ENCODE measurements at places on chromosomes 4 and X.
A peak's percentile ranks its signal among the peaks of the same experiment; 100 is the strongest.

DNA sequence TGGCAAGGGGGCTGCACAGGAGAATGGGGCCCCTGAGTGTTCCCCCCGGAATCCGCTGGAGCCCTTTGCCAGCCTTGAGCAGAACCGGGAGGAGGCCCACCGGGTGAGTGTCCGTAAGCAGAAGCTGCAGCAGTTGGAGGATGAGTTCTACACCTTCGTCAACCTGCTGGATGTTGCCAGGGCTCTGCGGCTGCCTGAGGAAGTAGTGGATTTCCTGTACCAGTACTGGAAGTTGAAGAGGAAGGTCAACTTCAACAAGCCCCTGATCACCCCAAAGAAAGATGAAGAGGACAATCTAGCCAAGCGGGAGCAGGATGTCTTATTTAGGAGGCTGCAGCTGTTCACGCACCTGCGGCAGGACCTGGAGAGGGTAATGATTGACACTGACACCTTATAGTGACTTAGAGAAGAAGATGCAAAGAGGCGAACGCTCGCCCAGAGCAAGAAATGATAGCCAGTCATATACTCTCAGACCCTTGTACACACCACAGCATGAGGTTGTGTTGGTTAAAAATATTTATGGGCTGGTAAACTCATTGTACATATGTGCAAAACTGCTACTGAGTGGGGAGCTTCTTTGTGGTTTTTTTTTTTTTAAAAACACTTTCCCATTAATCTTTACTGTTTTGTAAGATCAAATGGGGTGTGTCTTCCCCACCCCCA, 52.5 kb downstream of the JADE1 start:
- DNase-seq = no peak

GRCh38 chr4:98728433-98728832, 70.0 kb upstream of the TSPAN5 start:
- DNase-seq = no peak

GRCh38 chr4:40710484-40711254, 39.1 kb upstream of the NSUN7 start:
- no peak for DNase-seq

GRCh38 chrX:110671068-110671803, 124.4 kb downstream of the CHRDL1 start:
- DNase-seq = no peak

DNA sequence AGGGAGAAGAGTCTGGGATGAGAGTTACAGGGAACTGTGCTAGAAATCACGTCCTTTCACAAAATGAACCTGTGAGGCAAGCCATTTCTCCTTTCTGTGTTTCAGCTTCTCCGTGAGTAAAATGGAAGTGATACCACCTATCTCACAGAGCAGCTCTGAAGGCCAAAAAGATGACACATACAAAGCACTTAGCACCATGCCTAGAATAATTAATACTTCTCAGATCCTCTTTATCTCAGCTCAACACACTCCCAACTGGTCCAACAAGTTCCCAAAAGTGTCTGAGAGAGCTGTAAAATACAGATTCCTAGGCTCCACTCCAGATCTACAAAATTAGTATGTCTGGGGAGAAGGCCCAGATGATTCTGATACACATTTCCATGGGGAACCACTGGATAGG, 38.3 kb downstream of the LHFPL1 start:
- DNase-seq = no peak

- DNase-seq = no peak
Measured at GRCh38 chr4:74555843-74556242, 110.9 kb downstream of the AREG start.

DNA sequence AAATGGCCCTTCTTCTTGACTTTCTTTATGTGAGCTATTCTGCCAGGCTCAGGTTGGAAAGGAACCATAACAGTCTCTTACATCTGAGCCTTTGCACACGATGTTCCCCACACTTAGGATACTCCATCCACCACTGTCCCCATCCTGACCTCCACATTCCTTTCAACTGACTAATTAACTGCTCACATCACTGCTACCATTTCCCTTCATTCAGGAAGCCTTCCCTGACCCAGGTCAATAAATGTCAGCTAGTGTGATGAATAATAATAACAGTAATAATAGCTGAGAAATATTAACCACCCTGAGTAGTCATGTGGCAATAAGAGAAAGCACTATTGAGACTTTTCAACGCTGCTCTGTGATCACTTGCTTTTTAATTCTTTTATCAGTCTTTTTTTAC, 291.7 kb downstream of the KCNIP4 start:
- no peak for DNase-seq

DNA sequence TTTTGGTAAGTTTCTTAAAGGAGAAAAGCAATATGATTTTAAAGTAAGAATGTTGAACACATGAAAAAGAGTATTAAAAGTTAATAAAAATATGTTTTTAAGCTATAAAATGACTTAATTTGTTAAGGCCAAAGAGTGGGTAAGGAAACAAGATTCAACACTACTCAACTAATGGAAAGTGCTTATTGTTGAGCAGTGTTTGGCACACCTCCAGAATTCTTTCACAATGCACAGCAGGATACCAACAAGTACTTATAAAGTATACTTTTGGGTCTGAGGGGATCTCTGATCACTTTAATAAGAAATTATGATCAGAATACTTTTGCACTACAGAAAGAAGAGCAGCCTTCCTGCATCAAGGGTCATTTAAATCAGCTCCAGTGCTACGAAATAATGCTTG, 5.9 kb downstream of the LAMP2 start:
- DNase-seq = no peak

DNA sequence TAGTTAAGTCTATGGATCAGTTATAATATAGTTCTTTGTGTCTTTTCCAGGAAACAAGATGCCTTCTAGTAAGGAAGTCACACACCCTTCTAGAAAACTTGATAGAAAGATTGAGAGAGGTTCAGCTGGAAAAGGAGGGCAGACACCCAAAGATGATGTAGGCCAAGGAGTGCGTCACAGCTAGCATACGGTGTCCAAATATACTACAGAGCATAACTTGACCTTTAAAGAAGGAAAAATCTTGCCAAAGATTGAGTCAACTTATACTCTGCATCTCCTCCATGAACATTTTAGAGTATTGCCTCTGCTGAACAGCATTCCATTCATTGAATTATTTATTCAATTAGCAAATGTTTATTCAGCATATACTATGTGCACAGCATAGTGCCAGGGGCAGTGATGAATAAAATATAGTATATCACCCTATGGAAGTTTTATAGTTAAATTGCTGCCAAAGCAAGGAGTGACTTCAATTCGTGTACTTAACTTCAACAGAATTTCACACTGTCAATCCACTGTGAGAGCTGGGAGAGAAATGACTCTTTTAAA, 51.9 kb upstream of the SLC6A14 start:
- no peak for DNase-seq

GRCh38 chr4:56400560-56400959, 13.3 kb upstream of the AASDH start:
- no peak for DNase-seq

DNA sequence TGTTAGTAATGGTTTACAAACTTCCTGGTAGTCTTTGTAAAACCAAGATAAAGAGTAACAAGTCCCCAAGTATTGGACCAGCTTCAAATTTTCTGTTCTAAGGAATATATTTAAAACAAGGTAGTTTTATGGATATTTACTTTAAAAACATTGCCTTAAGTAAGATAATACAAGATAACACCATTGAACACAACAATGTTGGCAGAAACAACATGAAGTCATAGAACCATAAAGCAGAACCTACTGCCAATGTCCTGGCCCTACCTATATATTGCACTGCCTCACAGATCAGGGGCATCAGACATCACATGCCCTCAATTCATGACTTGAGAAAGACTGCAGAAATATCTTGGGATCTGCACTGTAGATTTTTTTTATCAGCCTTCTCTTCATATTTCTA, 1176.2 kb downstream of the PCDH7 start:
- DNase-seq = no peak

GRCh38 chrX:109623997-109624396, 975 bp downstream of the KCNE5 start:
- no peak for DNase-seq

DNA sequence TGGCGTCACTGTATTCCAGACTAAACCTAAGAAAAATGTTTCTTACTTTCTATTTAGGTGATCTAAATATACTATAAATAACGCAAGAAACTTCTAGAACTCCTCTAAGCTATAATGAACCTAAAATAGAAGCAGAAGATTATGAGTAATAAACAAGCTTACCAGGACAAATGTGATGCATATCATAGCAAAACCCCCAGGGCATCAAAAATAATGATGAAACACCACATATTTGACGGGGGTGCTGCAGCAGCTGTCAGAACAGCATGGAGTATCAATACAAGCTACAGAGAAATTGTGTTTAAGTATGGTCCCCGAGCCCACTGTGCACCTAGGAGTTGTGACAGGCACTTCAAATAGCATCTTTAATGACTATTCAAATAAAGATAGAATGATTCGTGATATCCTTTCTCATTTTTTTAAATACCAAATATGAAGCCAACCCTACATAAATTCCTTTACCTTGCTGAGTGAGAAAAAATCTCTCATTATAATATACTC, 337.3 kb downstream of the CENPC start:
- DNase-seq = no peak

DNA sequence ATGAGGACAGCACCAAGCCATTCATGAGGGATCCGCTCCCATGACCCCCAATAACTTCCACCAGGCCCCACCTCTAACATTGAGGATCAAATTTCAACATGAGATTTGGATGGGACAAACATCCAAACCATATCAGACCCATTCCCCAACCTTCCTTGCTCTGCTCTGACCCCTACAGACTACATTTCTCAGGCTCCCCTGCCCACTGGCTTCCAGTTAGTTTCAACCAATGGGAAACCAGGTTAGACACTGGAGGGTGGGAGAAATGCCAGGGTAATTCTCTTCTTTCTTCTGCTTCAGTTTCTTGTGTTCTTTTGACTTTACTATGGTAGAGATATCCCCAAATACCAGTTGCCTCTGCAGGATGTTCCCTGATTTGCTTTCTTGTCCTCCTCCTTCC, 125.7 kb downstream of the CLCN4 start:
- DNase-seq = no peak

- DNase-seq = no peak
Measured at GRCh38 chr4:99310389-99310788, 10.8 kb downstream of the ADH1B start.

DNA sequence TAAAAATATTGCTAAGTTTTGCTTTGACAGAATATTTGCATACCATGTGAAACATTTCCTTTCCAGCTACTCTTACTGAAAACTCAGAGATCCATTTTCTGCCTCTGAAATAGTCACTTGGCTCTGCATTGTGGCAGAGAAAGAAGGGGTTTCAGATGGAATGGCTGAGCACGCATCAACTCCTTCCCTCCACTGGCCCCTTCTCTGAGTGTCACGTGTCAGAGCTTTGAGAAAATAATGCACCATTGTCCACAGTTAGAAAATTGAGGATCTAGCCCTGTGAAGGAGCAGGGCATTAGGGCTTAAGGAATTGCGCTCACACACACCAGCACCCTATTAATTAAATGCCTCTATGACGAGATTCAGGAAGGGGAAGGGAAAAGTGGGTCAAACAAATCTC, 78.8 kb upstream of the FAT4 start:
- no peak for DNase-seq

DNA sequence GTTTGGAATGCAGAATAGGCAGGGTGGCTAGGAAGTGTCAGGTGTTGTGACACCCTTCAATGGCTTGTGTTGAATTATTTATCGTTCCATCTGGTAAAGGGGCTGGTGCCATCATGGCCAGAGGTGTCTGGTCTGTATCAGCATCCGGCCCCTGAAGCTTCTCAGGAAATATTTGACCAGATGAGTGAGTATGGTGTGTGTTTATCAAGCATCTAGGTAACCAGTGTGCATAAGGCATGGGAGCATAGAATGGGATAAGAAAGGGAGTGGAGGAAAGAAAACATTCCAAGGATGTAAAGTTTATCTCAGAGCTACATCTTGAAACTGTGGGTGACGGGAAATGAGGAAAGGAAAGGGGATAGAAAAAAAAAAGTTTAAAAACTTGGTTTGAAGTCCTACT, 109.4 kb downstream of the KLHL4 start:
- DNase-seq = no peak

GRCh38 chrX:29545878-29546277, 669.5 kb upstream of the MAGEB2 start:
- no peak for DNase-seq

GRCh38 chr4:7356667-7357310, 77.9 kb downstream of the PSAPL1 start:
- no peak for DNase-seq

DNA sequence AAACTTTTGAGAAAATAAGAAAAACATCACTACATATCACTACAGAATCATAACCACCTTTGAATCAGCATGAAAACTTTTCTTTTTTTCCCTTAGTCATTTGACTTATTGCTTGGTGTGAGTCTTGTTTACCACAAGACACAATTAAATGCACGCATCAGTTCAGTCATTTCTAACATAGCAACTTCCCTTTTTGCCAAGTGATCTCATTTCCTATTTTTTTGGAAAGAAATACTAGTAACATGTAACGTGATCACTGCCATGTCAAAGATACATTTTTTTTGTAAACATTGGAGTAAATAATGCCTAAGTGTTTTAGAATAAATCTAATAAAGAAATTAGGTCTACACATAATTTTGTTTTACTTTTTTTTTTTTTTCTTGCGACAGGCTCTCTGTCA, 5.1 kb upstream of the CXCL8 start:
- DNase-seq = no peak

GRCh38 chrX:39675619-39676018, 422.1 kb downstream of the BCOR start:
- no peak for DNase-seq

GRCh38 chr4:15778289-15779241, at the start of gene CD38:
Gene CD38 (plus strand): TSS chr4:15778328. CDS start chr4:15778415, 87 bp downstream.
- DNase-seq = peak; percentile 19

GRCh38 chr4:139554893-139555704, 920 bp downstream of the SETD7 start:
- peak; percentile 67 for DNase-seq

DNA sequence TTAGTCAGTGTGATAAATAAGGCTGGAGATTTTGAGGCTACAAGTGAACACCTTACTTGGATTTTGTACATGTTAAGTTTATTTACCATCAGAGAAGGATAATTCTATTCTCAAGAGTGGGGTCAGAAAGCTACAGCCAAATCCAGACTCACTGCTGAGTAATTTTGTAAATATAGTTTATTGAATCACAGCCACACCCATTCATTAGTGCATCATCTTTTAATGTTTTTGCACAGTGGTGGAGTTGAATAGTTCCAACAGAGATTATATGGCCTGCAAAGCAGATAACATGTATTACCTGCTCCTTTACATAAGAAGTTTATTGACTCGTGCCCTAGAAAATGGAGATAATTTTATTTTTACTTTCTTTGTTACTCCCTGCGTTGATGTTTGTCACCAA, 60.4 kb downstream of the PCDH18 start:
- no peak for DNase-seq

DNA sequence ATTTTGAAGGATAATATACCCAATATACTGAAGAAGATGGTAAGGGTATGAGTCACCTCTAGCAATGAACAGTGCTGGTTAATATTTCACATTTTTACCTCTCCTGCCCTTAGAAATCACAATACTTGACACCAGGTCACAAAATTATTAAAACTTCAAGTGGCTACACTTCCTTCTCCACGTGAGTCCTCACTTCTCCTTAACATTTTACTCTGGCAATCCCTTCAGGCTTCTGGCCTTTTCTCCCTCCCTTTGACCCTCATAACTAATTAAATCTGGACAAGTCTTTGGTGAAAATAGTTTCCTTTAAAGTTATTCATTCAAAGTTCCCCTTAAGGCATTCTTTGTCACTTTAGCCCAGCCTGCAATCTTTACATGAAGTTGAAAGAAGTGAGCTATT, 190.4 kb downstream of the UNC5C start:
- DNase-seq = no peak

- DNase-seq = no peak
Measured at GRCh38 chr4:76977736-76978350, 28.3 kb downstream of the SEPTIN11 start.

- no peak for DNase-seq
Measured at GRCh38 chr4:28373191-28373590, 1512.5 kb downstream of the STIM2 start.

All from activated T-cell treated with anti-CD3 and anti-CD28 coated beads for 1 hour (primary cell).